Stimulated activated CD4-positive, alpha-beta T cell treated with anti-CD3 and anti-CD28 coated beads, Interleukin-12 subunit alpha, Interleukin-12 subunit beta, amount 100 ng/mL, for 48 hours (primary cell): ENCODE measurements at places on chromosomes 16 and 17.

- no peak for DNase-seq
Measured at GRCh38 chr17:82235775-82236141, 6.9 kb downstream of the SLC16A3 start.

DNA sequence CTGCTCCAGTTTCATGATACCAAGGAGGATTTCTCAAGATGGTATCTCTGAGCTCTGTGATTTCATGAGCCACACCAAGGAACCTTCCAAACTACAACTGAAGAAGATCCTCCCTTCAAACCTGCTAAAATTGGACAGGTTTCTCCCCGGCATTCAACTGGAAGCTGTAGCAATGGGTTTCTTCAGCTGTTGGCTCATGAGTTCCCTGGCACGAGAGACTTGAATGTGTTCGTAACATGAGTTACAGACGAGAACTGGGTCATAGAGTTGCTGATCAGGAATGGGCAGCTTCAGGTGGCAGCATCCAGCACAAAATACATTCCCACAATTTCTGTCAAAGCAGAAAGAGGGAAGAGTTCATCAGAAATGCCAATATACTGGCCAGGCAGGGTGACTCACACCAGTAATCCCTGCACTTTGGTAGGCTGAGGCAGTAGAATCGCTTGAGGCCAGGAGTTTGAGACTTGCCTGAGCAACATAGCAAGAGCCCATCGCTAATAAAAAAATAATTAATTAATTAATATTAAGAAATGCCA is 3.4 kb upstream of the HSF5 start:
- DNase-seq: no peak

- DNase-seq: no peak
Measured at GRCh38 chr16:87025676-87026075, 291.5 kb downstream of the C16orf95 start.

- DNase-seq: no peak
Measured at GRCh38 chr16:7646821-7647500, 314.3 kb downstream of the RBFOX1 start.

DNA sequence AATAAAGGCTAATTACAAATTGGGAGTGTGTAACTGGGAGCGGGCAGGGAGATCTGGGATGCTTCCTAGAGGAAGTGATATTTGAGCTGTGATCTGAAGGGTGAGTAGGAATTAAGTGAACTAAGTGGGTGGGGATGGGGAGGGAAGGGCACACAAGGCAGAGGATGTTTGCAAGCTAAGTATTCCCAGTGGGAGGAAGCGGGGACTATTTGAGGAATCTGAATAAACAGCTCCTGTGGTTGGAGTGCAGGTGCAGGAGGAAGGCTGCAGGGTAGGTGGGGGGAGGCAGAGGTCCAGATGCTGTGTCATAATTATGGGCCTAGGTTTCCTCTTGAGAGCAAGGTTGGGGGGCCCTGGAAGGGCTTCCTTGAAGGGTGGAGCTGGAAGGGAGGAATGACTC is 102.1 kb upstream of the HS3ST2 start:
- DNase-seq: no peak

GRCh38 chr16:4246777-4247459 is 5.0 kb upstream of the SRL start:
- DNase-seq: no peak

DNA sequence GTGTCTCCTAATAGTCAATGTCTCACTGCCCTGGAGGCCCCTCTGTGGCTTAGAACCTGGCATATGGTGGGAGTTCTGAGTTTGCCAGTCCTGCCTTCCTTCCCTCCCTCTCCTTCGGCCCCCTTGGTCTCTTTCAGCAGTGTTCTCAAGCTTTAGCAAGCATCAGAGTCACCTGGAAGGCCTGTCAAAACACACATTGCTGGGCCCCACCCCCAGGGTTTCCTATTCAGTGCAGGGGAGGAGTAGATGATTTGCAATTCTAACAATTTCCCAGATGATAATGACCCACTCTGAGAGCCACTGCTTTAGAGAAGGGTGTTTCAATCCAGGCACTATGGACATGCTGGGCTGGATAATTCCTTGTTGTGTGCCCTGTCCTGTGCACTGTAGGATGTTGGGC is 26.4 kb upstream of the TMEM220 start:
- no peak for DNase-seq

DNA sequence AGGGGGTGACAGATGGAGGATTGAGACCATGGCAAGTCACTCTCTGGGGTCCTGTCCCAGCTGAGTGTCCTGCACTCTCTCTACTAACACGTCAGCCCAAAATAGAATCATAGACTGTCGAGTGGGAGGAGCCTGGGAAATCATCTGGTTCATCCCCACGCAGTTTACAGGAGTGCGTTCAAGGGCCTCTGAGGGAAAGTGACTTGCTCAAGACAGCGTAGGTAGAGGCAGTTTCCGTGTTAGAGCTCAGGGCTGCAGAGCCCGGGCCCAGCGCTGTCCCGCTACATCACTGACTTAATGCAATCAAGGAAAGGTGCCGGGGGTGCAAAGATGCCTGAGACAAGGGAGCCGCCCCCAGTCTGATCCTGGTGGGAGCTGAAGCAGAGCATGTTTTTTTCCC is 10.3 kb downstream of the GSG1L2 start:
- DNase-seq: no peak

DNA sequence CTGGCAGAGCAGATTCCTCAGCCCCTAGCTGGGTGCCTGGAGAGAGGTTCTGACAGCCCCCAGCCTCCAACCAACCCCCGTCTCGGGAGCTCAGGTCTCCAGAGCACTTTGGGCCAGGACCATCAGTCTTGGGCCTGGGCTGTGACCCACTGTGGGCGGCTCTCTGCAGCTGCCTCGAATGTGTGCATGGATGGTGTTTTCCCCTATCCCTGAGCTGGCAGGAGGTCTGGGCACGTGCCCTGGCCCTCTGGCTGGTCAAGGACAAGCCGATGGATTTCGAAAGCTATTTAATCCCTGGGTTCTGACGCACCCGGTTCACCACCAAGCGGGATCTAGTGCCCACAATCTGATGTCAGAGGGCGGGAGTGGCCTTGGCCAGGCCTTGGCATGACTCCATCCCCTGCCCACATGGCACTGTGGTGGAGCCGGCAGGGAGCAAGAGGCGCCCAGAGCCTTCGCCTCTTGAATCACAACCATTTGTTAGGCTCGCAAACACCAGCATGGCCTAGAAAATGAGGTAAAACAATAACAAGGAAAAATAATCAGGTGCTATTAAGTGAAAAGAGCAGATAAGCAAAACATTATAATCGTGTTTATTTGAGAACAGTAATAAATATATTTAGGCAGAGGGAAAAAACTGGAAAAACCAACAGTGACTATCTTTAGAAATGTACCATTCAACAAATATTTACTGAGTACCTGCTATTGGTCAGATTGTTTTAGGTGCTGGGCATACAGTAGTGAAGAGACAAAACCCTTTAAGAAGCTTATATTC is 69.3 kb upstream of the TOB1 start:
- no peak for DNase-seq

GRCh38 chr17:82049106-82049505 is 2.5 kb downstream of the RFNG start:
- DNase-seq: no peak

DNA sequence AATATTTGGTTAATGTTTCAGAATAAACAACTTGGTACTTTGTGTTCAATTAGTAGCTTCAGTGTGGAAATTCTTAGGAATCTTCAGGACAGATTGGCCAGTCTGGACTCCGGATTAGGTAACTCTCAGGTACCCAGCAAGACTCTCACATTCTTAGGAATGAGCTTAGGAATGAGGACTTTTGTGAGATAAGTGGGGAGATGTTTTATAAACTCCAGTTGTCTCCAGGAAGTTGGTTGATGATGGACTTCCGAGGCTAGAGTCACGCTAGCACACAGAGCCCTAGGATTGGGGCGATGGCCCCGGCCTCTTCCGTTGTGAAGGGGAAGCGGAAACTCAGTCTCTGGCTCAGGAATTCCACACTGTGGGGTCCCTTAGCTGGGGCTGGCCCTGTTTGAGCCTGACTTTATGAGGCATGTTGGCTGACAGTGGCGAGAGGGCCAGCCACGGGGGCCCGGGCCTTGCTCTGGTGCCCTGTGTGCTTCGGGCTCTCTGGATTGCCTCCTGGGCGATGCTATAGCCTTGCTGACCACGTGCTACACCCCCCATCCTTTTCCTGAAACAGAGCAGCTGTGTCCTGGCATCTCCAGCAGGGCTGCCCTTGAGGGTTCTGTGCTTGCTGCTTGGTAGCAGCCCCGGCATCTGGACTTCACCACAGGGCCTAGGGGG is 32.4 kb downstream of the RAB11FIP3 start:
- DNase-seq: no peak

DNA sequence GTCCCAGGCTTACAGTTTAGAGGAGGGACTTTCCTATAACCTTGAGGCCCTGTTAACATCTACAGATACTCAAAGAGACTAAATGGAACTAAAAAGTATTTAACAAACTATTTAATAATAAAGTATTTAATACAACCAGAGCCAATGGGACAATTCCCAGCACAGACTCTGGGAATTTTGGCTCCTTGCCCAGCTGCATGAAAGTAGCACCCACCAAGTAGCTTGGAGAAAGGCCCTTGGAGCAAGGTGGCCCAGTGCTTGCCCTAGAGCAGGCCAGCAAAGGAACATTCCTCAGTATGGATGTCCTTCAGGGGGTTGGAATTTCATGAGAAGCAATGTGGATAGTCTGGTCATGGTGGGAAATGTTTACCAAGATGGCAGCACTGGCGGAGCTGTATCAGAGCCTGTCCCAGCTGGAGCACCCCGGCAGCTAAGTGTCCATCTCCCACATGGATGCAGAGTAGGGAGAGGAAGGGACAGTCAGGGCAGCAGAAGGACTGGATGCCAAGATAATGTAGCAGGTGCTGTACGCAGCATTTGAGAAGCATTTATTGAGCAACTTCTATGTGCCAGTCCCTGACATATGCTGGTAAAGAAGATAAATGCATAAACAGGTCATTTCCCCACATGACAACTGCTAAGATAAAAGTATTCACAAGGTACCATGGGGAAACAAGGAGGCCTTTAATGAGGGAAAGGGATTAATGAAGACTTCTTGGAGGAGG is 5.2 kb upstream of the SMARCD2 start:
- no peak for DNase-seq

GRCh38 chr16:77584205-77584859 is 138.0 kb upstream of the NUDT7 start:
- no peak for DNase-seq

GRCh38 chr16:890217-890616 is 80.6 kb downstream of the LMF1 start:
- DNase-seq: no peak

- DNase-seq: no peak
Measured at GRCh38 chr17:73803964-73804435, 159.8 kb upstream of the SDK2 start.

DNA sequence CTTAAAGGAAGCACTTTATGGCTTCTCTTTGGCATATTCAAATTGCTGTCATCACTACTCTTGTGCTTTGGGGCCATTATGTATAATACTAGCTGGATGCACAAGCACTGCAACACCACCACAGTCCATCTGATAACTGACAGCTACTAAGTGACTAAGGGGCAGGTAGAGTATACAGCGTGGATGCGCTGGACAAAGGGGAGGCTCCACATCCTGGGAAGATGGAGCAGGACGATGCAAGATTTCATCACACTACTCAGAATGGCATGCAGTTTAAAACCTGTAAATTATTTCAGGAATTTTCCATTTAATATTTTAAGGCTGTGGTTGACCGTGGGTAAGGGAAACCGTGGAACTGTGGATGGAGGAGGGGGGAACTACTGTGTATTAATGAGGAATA is 25.0 kb downstream of the MPRIP start:
- no peak for DNase-seq

- no peak for DNase-seq
Measured at GRCh38 chr17:47239967-47240651, 13.5 kb upstream of the ITGB3 start.

DNA sequence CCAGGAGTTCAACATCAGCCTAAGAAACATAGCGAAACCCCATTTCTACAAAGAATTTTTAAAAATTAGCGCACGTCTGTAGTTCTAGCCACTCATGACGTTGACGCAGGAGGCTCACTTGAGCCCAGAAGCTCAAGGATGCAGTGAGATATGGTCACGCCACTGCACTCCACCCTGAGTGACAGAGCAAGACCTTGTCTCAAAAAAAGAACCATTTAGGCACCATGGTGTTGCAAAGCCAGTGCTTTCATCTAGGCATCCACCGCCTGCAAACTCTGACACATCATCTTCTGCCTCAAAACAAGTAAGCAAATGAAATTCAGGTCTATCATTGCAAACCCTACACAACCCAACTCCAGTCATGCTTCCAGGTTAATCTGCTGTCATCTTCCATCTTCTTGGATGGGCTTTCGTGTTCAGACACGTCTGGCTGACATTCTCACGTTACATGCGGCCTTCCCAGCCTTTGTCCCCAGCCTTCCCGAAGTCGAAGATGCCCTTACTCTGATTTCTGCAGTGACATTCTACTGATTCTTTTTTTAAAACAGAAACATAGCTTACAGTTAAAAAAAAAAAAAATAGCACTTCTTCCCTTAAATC is 8.9 kb downstream of the ANKRD11 start:
- DNase-seq: no peak

GRCh38 chr17:34671191-34671590 is 91.8 kb downstream of the TMEM132E start:
- no peak for DNase-seq

GRCh38 chr16:67238806-67239470 is 8.3 kb downstream of the FHOD1 start:
- DNase-seq: no peak

DNA sequence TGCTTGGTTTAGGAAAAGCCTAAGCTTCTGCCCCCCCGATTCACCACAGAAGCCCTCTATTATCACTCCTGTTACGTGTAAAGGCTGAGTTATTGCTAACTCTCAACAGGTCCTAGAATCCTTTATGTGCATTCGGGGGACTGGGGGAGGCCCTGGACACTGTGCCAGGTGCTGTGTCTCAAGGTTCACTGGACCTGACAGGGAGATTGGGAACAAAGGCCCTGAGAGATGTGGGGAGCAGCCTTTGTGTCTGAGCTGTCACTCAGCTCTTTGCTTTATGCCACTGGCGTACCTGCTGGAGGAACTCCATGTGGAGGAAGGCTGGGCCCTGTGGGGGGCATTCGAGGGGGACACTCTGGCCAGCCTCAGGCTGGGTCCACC is 65.9 kb downstream of the METRNL start:
- no peak for DNase-seq

- no peak for DNase-seq
Measured at GRCh38 chr17:55259684-55260111, 5.1 kb upstream of the HLF start.
